ENCODE measurements at places on chromosomes 7 and 10. TPM values are rescaled to one million over a fixed set of nuclear protein-coding genes. Genes with fewer than 3 reads are reported as not detected.

- no peaks in the 10 kb centered on the region for H3K36me3 ChIP-seq
- no peak overlapping the region for H3K27ac ChIP-seq
- H3K4me3 ChIP-seq: no peak overlapping the region
- no peaks in the 10 kb centered on the region for H3K27me3 ChIP-seq
- DNase-seq: no peak
Observed at GRCh38 chr7:73967832-73968290, 60.1 kb upstream of the ELN start.

DNA sequence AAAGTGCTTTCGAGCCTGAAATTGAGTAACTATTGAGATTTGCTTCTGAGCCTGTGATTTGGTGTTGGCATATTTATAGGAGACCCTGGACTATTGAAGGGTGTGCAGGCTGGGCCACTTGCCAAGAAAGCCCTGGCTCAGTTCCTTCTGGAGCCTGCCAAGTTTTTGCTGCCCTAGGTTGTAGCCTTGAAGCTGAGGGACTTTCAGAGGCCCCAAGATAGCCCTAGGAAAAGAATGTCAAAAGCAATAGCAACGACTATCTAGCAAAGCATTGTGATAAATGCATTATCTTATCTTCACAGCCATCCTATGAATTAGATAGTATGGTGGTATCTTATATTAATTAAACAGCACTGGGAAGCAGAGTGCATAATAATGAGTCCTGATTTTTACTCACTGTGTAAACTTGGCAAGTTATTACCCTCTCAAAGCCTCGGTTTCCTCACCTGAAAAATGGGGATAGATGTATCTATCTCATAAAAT is 473.7 kb upstream of the PODXL start:
- H3K4me3 ChIP-seq: no peak overlapping the region
- no peaks in the 10 kb centered on the region for H3K4me1 ChIP-seq
- H3K27ac ChIP-seq: no peak overlapping the region
- no peaks in the 10 kb centered on the region for H3K36me3 ChIP-seq

- H3K4me3 ChIP-seq: no peak overlapping the region
- H3K4me1 ChIP-seq: no peaks in the 10 kb centered on the region
- no peaks in the 10 kb centered on the region for H3K36me3 ChIP-seq
- H3K27me3 ChIP-seq: no peaks in the 10 kb centered on the region
- no peak overlapping the region for H3K27ac ChIP-seq
Observed at GRCh38 chr7:22255834-22256233, 101.1 kb downstream of the RAPGEF5 start.

DNA sequence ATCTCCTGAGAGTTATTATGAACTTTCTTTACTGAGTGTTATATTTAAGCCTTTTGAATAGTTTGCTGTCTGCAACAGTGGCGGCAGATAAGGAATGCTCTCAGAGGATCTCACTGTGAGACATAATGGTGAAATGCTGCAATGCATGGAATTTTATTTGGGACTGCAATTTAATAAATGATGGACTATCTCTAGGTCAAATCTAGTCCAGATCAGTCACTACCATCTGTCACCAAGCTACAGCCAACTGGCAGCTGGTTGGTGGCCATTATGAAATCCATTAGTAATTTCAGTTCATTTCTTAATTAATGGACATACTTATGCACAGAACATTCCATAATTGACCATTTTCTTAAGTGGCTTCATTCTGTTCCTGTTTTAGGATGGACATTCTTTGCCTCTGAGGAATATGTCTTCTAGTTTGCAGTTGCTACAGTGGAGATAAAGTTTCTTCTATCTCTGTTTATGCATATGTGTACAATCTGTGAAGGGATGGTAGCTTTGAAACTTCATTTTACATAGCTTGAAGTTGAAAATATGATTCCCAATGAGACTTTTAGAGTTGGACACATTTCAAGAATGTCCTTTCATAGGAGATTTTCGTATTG is 586.6 kb downstream of the SUGCT start:
- no peak overlapping the region for H3K27ac ChIP-seq
- no peak for DNase-seq
- no peaks in the 10 kb centered on the region for H3K27me3 ChIP-seq
- no peaks in the 10 kb centered on the region for H3K4me1 ChIP-seq
- no peaks in the 10 kb centered on the region for H3K36me3 ChIP-seq

DNA sequence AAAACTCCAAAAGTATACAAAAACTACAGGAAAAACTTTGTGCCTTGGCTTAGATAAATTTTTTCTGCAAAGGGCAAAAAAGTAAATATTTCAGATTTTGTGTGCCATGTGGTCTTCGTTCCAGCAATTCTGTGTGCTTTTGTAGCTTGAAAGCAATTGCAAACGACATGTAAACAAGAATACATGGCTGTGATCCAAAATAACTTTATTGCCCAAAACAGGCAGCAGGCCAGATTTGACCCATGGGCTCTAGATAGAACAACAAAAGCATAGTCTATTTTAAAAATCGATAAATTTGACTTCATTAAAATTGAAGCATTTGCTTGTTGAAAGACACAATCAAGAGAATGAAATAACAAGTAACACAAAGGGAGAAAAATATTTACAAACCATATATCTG is 336.6 kb downstream of the HPSE2 start:
- no peaks in the 10 kb centered on the region for H3K4me1 ChIP-seq
- H3K36me3 ChIP-seq: no peaks in the 10 kb centered on the region
- no peak overlapping the region for H3K4me3 ChIP-seq

- no peaks in the 10 kb centered on the region for H3K4me1 ChIP-seq
- H3K27ac ChIP-seq: no peak overlapping the region
- no peak overlapping the region for H3K4me3 ChIP-seq
- no peak for DNase-seq
Observed at GRCh38 chr10:93026072-93026471, 34.5 kb upstream of the CYP26C1 start.

Gene OR13A1
- 0.24 TPM for total RNA-seq

Gene TMEM270
- total RNA-seq: not detected

DNA sequence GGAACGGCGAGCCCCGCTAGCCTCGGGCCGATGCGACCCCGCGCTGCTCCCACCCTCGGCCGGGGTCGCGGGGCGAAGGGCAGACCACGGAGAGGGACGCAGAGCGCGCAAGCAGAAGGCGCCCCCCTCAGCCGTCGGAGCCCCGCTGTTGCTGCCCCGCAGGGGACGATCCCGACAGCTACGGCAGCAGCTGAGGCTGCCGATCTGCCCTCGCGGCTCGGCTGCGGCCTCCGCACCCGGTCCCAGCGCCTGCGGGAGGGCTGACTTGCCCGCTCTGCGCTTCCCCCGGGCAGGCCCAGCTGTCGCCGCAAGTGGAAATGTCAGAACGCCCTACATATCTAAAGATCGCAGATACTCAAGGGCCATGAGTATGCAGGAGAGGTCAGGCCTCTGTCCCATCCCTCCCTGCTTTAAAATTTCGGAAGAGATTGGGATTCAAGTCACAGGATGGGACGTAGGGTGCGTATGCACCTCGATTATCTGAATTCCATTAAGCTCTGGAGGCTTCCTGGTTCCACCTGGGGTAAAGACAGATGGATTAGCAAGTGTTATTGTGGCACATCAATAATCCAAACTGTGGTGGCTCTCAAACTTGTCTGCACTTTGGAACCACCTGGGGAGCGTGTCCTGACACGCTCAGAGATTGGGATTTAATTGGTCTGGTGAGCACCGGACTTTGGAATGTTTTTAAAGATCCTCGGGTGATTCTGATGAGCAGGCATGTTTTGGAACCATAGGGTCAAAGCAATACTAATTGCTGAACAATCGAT is at the start of gene CRPPA:
CRPPA (minus strand) TSS at position 206 of the 770 bp plus-strand sequence. CDS start 216 bp downstream, outside the sequence.
- H3K27me3 ChIP-seq: no peaks in the 10 kb centered on the region
- peak within 1 kb of the TSS; percentile 78 for H3K27ac ChIP-seq
- no peaks in the 10 kb centered on the region for H3K36me3 ChIP-seq
- H3K4me1 ChIP-seq: peaks cover 6% of the 10 kb centered on the region

Gene PI4K2A
- total RNA-seq: 9.0 TPM

DNA sequence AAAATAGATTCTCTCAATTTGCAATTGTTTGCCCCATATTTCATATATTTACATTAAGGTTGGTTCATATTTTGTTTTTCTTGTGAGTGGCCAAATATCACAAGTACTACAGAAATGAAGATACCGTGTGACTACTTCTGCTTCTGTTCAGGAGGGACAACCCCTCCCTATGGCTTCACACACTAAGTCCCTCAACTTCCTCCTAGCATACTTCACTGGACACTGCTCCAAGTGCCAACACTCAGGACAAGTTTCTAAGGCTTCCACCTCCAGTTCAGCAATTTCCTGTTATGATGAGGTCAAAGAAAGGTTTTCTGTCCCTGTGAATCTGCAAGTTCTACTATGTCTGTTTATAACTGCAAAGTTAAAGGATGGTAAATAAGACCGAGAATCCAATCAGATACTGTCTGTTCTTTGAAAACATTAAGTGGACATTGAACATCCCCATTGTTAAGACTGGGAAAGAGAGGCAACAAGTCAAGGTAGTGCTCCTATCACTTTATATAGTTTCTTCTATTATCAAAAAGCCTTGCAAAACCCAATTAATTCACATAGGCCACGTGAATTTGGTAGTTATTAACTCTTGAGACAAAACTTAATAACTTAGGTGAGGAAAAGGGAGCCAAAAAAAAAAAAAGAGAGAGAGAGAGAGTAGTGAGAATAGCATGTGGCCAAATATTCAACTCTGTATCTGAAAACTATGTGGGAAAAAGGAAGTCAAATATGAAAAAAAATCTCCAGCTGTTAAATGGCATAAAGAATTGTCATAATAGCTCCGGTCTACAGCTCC is 81.3 kb upstream of the DKK1 start:
- H3K27me3 ChIP-seq: no peaks in the 10 kb centered on the region
- H3K27ac ChIP-seq: no peak overlapping the region
- H3K4me1 ChIP-seq: no peaks in the 10 kb centered on the region
- no peaks in the 10 kb centered on the region for H3K36me3 ChIP-seq
- no peak for DNase-seq

Gene FLNC
- 0.19 TPM for total RNA-seq

Gene AKR1C1
- total RNA-seq: 4.1 TPM

Gene ASB10
- total RNA-seq: not detected

DNA sequence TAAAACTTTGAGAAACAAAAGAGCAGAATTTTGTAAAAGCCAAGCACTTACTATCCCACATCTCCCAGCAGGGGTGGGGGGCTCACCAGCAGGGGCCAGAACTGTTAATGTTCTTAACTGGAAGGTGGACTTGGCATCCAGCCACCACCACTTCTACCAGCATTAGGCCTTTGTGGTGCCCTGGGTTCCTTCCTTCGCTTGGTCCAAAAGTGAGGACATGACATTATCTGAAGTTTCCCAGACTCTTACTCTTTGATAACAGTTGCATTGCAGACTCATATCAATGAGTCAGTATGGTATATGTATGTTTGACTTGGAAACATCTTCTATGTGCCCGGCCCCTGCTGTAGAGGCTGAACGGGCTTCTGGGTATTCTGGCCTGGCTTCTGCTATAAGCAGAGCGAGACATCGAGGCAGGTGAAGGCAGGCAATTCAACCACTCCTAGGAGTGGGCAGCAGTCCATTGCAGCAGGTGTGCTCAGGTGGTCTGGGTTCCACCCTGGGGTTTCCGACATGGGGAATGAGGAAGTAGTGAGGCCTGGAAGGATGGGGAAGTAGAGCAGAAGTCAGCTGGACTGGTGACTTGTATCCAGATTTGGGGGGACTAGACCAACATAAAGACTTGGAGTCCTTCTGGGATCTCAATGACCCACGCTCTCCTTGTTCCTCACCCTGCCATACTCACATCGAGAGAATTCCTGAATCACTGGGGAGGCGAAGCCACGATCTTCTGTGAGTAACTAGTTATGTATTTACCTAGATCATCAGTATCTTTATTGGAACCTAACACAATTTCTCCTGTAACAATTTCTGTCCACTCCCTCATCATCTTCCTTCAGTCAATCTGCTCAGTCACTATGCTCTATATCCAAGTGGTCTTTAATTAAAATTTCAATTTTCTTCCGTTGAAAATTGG is 4.1 kb downstream of the ZNF777 start:
- peaks cover 13% of the 10 kb centered on the region for H3K36me3 ChIP-seq
- DNase-seq: no peak
- H3K4me3 ChIP-seq: no peak overlapping the region
- H3K4me1 ChIP-seq: peaks cover 4% of the 10 kb centered on the region

Gene ACSL5
- 35.9 TPM for total RNA-seq

DNA sequence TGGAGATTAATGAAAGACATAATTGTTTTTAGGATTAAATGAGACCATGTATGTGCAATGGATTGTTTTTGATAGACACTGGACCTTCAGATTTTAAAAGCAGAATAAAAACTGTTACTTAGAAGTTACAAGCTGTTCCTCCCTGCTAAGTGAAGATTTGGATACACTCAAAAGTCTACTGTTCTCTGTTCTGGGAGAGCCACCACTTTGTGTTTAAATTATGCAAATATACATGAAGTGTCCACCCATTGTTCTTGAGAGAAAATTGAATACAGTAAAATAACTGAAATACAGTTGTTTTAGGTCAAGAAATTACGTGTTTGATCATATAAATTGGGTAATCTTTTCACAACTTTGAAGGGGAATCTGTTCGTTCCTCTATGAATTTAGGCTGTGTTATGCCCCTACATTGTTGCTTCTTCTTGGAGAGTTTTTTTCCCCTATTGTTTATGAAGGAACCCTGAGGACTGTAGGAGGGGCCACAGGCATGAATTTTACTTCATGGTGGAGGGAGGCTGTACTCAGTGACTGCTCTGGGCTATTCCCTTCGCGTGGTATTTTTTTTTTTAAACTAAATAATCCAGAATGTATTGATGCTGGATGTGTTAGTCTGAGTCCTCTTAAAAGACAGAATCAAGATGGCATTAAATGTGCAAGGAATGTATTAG is 18.6 kb upstream of the VCL start:
- no peaks in the 10 kb centered on the region for H3K27me3 ChIP-seq
- peaks cover 7% of the 10 kb centered on the region for H3K4me1 ChIP-seq
- no peaks in the 10 kb centered on the region for H3K36me3 ChIP-seq
- H3K27ac ChIP-seq: no peak overlapping the region

DNA sequence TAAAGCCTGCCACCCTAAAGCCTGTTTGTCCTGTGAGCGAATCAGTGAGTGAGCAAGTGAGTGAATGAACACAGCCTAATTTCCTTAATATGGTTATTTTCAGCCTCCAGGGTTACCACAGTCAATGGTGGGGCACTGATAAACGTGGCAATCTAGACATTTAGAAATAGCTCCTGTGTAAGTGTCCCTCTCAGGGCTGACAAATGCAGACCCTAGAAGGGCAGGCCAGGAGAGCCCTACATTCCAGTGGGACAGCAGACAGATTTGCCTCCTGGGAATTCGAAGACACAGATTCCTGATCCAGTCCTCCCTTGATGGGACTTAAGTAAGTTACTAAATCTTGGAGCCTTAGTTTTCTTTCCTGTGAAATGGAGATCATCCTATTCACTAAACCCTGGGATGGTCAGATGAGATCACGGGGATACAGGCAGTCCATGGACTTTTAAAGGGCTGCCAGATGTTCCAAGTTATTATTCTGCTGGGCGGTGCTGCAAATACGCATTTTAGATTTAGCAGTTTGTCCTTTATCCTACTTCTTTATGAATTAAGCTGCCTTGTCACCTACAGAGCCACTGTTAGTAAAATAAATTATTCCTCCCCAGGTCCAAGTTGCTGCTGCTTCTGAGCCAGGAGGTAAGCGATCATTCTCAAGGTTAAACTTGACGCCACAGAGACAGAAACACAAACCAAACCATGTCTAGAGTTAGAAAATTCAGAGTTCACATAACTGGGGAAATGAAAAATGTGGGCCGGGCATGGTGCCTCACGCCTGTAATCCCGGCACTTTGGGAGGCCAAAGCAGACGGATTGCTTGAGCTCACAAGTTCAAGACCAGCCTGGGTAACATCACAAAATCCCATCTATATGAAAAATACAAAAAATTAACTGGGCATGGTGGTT is 54.8 kb upstream of the TM9SF3 start:
- DNase-seq: no peak
- H3K36me3 ChIP-seq: no peaks in the 10 kb centered on the region
- H3K27me3 ChIP-seq: no peaks in the 10 kb centered on the region
- no peaks in the 10 kb centered on the region for H3K4me1 ChIP-seq

GRCh38 chr7:44486001-44486400 is 4.5 kb downstream of the NUDCD3 start:
- H3K27me3 ChIP-seq: no peaks in the 10 kb centered on the region
- H3K4me3 ChIP-seq: no peak overlapping the region
- H3K4me1 ChIP-seq: peaks cover 25% of the 10 kb centered on the region
- peaks cover 37% of the 10 kb centered on the region for H3K36me3 ChIP-seq
- no peak overlapping the region for H3K27ac ChIP-seq

All from naive thymus-derived CD4-positive, alpha-beta T cell (primary cell).